ENCODE measurements at places on chromosomes 16 and 17.
A peak's percentile ranks its signal among the peaks of the same experiment; 100 is the strongest.

DNA sequence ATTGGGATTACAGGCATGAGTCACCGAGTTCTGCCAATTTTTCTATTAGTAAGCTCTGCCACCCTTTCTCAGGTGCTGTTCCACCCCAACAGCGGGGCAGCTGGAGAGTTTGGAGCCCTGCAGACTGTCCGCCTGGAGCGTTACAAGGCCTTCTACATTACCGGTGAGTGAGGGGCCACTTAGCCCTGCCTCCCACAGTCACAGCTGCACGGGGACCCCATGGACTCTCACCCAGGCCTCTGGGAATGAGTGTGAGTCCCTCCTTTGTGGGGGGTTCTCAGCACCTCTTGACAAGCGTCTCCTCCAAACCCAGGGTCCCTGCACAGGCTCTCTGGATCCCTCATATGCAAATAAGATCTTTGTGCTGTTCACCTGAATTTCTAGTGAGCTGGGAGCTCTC is 56.0 kb downstream of the WIPI1 start:
- DNase-seq, result no peak

DNA sequence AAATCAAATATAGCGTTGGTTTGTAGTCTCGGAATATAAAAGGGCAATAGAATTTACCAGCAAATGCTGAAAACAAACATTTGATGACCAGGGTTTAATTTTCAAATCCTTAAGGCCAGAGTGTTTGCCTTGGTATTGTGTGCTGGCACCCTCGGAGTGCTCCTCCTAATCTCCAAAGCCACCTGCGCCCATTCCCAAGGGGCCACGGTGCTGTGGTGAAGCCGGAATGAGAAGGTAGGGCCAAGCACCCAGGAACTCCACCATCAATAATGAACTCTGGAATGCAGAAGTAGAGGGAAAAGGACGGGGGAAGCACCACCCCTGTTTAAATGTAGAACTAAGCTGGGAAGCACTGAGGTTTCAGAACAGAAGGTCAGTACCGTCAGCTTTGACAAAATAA is 51.9 kb downstream of the COG7 start:
- DNase-seq, result no peak

- no peak for DNase-seq
These were observed 39.0 kb downstream of the CUEDC1 start for GRCh38 chr17:57915985-57916757.

DNA sequence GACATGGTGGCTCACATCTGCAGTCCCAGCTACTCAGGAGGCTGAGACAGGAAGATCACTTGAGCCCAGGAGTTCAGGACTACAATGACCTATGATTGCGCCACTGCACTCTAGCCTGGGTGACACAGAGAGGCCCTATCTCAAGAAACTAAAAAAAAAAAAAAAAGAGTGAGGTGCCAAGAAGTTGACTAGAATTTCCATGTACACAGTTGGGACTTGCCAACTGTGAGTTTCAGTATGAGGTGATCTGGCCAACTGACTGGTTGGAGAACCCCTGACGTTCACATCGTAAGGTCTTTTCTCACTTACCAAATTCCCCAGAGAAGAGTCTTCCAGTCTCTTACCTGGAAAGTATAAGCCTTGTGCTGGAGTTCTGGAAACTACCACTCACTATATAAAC is 3.1 kb upstream of the MED11 start:
- no peak for DNase-seq

- DNase-seq, result peak; percentile 48
These were observed 16.7 kb downstream of the SLC6A2 start for GRCh38 chr16:55672471-55672870.

- no peak for DNase-seq
These were observed 4.7 kb downstream of the SPN start for GRCh38 chr16:29667755-29668154.

- no peak for DNase-seq
These were observed 34.8 kb upstream of the LITAF start for GRCh38 chr16:11621539-11621919.

DNA sequence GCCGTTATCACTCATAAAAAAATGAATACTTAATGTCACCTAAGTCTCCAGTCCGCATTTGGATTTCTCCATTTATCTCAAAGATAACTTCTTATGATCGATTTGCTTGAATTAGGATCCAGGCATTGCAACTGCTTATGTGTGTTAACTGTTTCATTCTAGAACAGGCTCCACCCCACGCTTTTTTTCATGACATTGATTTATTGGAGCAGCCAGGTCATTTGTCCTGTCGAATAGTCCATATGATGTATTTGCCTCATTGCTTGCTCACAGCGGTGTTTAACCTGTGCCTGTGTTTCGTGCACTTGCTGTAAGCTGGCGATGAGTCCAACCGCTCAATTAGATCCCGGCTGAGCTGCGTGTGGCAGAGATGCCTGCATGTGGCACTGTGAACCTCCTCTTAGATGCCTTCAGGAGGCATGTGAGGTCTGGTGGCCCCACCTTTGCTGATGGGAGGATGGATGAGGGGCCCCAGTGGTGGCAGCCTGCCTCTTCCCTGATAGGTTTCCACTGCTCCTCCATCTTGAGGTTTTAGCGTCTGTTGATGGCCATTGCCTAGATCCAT is 16.4 kb downstream of the DHX38 start:
- no peak for DNase-seq

DNA sequence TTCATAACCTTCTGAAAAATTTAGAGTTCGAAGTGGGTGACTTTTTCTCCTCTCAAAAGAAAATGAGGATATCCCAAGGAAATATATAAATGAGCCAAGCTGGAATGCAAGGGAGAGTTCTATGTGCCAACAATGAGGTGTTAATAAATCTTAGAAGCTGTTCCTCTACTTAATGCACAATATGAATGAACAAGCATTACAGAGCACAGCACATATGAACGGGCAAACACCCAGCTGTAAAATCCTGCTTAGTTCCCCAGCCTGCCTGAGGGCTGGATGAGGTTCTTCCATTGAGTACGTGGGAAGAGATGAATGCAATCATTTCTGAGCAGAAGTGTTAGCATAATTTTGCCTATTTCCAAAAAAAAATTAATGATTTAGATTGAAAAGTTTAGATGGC is 58.1 kb downstream of the WDR59 start:
- DNase-seq, result no peak

GRCh38 chr16:75116081-75116910 is at the start of gene LDHD:
LDHD (minus strand) TSS chr16:75116780; CDS start chr16:75116720, 60 bp downstream.
- DNase-seq, result no peak

GRCh38 chr17:4849011-4849536 is 15.9 kb downstream of the MINK1 start:
- DNase-seq, result no peak

GRCh38 chr16:17014484-17015121 is 456.2 kb downstream of the XYLT1 start:
- no peak for DNase-seq

GRCh38 chr17:44381810-44382305 is 7.6 kb downstream of the ITGA2B start:
- no peak for DNase-seq

DNA sequence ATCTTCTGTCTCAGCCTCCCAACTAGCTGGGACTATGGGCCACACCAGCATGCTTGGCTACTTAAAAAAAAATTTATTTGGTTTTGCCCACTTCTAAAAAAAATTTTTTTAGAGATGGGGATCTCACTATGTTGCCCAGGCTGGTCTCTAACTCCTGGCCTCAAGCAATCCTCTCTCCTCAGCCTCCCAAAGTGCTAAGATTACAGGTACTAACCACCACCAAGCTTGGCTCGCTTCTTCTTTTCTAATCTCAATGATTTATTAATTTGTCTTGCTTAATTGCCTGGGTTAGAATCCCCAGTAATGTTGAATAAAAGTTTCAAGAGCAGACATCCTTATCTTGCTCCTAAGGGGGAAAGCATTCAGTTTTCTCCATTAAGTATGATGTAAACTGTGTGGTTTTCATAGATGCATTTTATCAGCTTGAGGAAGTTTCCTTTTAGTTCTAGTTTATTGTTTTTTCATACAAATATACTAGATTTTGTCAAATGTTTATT is 65.8 kb upstream of the NACA2 start:
- DNase-seq, result no peak

DNA sequence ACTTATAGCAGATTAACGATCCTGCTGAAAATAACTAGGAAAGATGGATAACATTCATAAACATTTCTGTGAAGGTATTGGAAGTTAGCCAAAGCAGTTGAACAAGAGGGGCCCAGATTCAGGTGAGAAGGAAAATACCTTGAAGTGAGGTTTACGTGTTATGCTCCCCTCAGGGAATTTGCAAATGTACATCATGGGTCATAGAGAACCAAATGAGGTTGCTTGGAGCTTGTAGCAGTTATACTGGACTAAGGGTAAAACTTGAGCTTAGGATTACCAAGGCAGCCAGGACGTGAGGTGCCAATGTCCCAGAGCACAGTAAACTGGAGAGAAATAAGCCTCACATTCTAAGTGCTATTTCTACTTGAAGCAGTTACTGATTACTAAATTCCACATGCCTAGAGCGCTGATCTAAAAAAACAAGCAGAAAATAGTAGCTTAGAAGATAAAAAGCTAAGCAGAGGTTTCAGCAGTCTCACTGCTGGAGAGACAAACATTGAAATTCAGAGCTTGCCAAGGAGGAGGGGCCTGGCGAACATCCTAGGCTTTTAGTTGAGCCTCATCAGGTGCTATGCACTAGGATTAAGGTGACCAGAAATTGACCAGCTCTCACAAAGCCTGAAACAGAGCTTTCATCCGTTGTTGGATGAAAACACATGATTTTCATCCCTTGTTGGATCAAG is 136.7 kb upstream of the FAM20A start:
- no peak for DNase-seq

DNA sequence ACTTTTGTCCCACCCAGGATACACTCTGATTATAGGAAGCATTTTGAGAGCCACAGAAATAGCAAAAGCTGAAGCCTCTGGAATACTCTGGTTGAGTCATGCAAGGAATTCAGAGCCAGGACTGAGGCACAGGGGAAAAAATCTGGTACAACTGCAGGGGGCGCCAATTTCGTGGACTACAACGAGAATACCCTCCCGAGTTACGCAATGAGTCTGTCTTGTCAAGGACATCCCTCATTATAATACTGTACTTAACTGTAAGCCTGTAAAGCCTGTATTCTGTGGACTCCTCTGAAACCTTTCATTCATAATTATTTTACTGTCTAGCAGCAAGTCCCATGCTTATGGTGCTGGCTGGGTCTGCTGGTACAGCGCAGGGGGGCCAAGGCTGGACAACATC is 7.8 kb downstream of the HOXB1 start:
- no peak for DNase-seq

DNA sequence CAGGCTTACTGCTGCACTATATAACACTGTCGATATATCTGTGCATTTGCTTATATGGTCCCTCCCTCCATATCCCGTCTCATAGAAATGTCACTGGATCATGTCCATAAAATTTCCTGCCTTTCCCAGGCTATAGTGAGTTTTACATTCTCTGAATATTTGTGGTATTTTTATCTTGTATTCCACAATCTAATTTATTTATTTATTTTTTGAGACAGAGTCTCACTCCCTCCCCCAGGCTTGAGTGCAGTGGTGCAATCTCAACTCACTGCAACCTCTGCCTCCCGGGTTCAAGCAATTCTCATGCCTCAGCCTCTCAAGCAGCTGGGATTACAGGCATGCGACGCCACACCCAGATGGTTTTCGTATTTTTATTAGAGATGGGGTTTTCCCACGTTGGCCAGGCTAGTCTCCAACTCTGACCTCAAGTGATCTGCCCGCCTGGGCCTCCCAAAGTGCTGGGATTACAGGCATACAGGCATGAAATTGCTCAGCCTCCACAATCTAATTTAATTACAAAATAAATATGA is 12.9 kb downstream of the TRIM37 start:
- peak; percentile 94 for DNase-seq

DNA sequence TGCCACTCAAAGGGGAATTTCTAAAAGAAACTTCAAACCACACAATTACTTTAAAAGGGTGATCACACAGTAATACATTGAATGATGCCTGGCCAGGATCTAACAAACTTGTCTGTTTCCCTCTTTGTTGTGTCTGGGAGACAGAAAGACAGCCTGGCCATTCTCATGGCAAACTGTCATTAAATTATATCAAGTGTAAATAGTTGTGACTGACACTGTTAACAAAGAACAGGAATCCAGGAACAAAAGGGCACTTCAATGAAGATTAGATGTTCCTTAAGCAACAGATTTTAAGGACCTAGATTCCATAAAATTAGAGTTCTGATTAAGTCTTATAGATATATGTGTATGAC is 383.6 kb downstream of the KCNJ2 start:
- no peak for DNase-seq

DNA sequence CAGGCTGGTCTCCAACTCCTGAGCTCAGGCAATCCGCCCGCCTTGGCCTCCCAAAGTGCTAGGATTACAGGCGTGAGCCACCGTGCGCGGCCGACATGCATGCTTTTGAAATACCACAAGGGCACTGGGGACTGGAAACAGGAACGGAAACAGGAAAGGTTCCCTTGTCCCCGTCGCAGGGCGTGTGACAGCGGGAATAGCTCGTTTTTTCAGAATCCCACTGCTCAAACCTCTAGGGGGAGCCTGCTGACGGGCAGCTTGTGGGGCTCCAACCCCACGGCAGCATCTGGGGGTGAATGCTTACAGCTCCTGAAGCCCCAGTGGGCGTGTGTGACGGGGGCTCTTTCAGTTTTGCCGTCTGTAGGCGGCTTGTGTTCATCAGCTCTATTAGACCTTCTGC is 18.8 kb upstream of the ASGR2 start:
- no peak for DNase-seq

- DNase-seq, result no peak
These were observed 119.0 kb upstream of the CDC42EP4 start for GRCh38 chr17:73430848-73431247.

GRCh38 chr16:67988675-67989074 is 8.4 kb upstream of the DPEP3 start:
- no peak for DNase-seq

GRCh38 chr17:82416771-82417170 is 1.4 kb upstream of the HEXD start:
- no peak for DNase-seq

DNA sequence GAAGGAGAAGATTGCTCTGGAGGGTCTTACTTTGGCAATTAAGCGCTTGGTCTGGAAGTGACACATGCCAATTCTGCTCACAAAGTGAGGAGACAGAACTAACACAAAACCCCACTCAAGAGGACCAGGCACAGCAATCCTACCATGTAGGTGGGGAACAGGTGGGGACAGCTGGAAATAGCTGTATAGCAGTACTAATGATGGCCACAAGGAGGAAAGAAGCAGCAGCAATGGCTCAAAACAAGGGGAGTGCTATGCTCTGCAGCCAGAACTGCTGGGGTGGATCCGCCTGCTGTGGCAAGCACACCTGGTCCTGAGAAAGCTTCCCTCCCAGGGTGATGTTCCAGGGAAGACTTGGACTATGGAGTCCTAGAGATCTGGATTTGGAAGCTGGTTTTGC is 17.0 kb upstream of the TMEM132E start:
- DNase-seq, result no peak

DNA sequence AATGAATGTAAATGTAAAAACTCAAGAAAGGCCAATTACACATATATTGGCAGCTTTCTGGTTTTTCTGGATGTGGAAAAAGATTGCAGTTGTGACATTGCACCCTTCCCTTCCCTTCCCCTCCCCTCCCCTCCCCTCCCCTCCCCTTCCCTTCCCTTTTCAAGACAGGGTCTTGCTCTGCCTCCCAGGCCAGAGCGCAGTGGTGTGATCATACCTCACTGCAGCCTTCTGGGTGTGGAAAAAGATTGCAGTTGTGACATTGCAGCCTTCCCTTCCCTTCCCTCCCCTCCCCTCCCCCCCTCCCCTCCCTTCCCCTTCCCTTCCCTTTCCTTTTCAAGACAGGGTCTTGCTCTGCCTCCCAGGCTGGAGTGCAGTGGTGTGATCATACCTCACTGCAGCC is 41.7 kb downstream of the PIK3R5 start:
- no peak for DNase-seq

GRCh38 chr17:36641331-36641876 is 40.0 kb downstream of the MRM1 start:
- DNase-seq, result no peak

All from GM04504 (cell line).